ENCODE measurements at places on chromosomes 7 and 10. TPM values are rescaled to one million over a fixed set of nuclear protein-coding genes. Genes with fewer than 3 reads are reported as not detected.

The C10orf143 gene
- 3.6 TPM for total RNA-seq

The TWNK gene
- 13.3 TPM for total RNA-seq

The KLLN gene
- 0.87 TPM for total RNA-seq

The LRRN3 gene
- total RNA-seq = 1.7 TPM

The PTN gene
- 3.1 TPM for total RNA-seq

The BAZ1B gene
- 92.1 TPM for total RNA-seq

The FAM131B gene
- 3.7 TPM for total RNA-seq

The DLX5 gene
- 3.8 TPM for total RNA-seq

The TRIM73 gene
- 10.2 TPM for total RNA-seq

The CCDC172 gene
- total RNA-seq = not detected

The GIMAP2 gene
- not detected for total RNA-seq

The TMEM176B gene
- total RNA-seq = 8.9 TPM

The CCL26 gene
- total RNA-seq = not detected

The SPAM1 gene
- total RNA-seq = not detected

The LBX1 gene
- total RNA-seq = not detected

The TBRG4 gene
- total RNA-seq = 73.1 TPM

The SUN3 gene
- total RNA-seq = not detected

The CPVL gene
- total RNA-seq = 22.1 TPM

The SPDYE8 gene
- 0.22 TPM for total RNA-seq

The RSPH10B gene
- 1.5 TPM for total RNA-seq

The CPEB3 gene
- 2.3 TPM for total RNA-seq

The BUB3 gene
- 93.2 TPM for total RNA-seq

The PCDH15 gene
- 1.1 TPM for total RNA-seq

The ERV3-1 gene
- 77.2 TPM for total RNA-seq

The COL28A1 gene
- 17.3 TPM for total RNA-seq

The ATP6V0E2 gene
- total RNA-seq = 49.4 TPM

The SMO gene
- 104 TPM for total RNA-seq

The CUBN gene
- total RNA-seq = 0.98 TPM

The FXYD4 gene
- not detected for total RNA-seq

The CXCL12 gene
- 4.2 TPM for total RNA-seq

The DYNC1I1 gene
- 2.6 TPM for total RNA-seq

The GJD4 gene
- total RNA-seq = 0.24 TPM

The HTR7 gene
- total RNA-seq = 0.93 TPM

The STRIP2 gene
- total RNA-seq = 6.5 TPM

The WDFY4 gene
- total RNA-seq = 0.07 TPM

The AOAH gene
- total RNA-seq = 1.00 TPM

The PCGF5 gene
- total RNA-seq = 19.4 TPM

The NPSR1 gene
- total RNA-seq = not detected

The MLLT10 gene
- total RNA-seq = 55.7 TPM

The ARID5B gene
- 22.5 TPM for total RNA-seq

The WASL gene
- total RNA-seq = 38.2 TPM

The SEPTIN7 gene
- 175 TPM for total RNA-seq

The IMPDH1 gene
- total RNA-seq = 23.4 TPM

The PDGFA gene
- 81.2 TPM for total RNA-seq

The PAPOLB gene
- 0.07 TPM for total RNA-seq

The NPFFR1 gene
- total RNA-seq = not detected

The AOC1 gene
- total RNA-seq = 2.9 TPM

The CTAGE4 gene
- total RNA-seq = 6.9 TPM

The FBXL15 gene
- total RNA-seq = 14.9 TPM

The TMEM236 gene
- total RNA-seq = 0.07 TPM

The C10orf120 gene
- not detected for total RNA-seq

The IGFBP1 gene
- 0.24 TPM for total RNA-seq

The PKD2L1 gene
- total RNA-seq = 0.38 TPM

The PPP1R3A gene
- total RNA-seq = not detected

The MALRD1 gene
- 1.2 TPM for total RNA-seq

The ARHGAP22 gene
- 4.7 TPM for total RNA-seq

The FAM20C gene
- 32.9 TPM for total RNA-seq
